ENCODE measurements at places on chromosomes 7 and 10.

DNA sequence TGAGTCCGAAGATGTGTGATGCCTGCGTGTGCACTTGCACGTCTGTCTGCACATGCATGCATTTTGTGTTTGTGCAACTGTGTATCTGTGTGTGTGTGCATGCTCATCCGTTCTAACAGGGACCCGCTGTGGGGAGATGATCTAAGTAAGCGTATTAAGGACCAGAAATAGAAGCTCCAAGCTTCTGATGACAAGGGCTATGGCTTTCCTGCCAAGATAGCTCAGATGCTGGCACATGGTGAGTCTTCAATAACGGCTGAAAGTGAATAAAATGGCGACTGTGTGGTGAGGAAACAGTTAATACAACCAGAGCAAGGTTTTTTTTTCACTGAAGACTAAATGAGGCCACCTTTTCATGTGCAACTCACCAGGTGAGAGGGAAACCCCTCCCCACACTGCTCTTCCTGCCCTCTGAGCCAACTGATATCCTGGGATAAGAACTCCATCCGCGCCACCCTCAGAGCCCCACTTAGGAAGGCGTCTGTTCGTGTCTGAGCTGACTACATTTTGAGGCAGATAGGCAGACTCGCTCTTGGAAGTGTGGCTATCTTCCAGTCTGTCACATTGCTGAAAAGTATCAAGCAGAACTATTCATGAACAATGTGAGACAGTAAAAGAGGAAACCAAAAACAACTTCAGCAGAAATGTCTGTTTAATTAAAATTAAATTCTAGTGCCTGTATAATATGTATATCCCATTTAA, 47.4 kb upstream of the TCERG1L start:
- no peak for DNase-seq
- no peak overlapping the region for H3K4me3 ChIP-seq

- H3K36me3 ChIP-seq = no peaks in the 10 kb centered on the region
- no peak overlapping the region for H3K27ac ChIP-seq
- H3K27me3 ChIP-seq = no peaks in the 10 kb centered on the region
- no peaks in the 10 kb centered on the region for H3K4me1 ChIP-seq
Observed at GRCh38 chr10:61541960-61542359, 88.8 kb upstream of the TMEM26 start.

DNA sequence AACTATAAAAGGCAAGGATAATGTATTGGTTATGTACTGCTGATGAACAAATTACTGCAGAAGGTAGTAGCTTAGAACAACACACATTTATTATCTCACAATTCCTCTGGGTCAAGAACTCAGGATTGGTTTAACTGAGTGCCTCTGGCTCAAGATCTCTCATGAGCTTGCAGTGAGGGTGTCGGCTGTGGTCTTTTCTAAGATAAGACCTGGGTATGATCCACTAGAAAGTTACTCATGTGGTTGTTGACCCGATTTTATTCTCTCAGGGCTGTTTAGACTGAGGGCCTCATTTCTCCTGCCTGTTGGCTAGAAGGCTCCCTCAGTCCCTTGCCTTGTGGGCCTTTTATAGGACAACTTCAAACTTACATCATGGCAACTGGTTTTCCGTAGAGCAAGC, 86.7 kb downstream of the VWDE start:
- peaks cover 3% of the 10 kb centered on the region for H3K4me1 ChIP-seq
- H3K4me3 ChIP-seq = no peak overlapping the region
- no peak overlapping the region for H3K27ac ChIP-seq
- DNase-seq = no peak
- H3K27me3 ChIP-seq = peaks cover 3% of the 10 kb centered on the region

DNA sequence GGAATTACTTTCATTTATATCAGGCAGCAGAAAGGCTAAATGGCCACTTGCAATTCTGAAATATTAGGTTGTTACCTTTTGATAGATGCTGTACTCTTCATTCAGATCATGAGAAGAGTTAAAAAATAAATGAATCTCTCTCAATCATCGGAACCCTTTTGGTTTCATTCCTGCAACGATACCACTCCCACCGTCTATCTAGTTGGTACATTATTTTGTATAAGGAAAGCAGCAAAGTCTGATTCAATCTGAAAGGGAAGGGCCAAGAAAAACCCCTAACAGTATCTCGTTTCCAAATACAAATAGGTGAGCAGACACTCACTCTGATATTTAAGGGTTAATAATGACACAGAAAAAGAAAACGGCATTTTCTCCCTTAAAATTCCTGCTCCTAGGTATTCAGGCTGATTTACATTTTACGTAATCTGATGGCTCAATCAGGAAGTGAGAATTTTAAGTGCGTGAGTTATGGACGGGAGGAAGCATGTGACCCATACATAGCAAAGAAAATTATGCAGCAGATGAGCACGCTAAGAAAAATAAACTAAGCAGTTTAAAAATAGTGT, 209.4 kb upstream of the KLF14 start:
- DNase-seq = no peak
- no peak overlapping the region for H3K27ac ChIP-seq
- H3K4me1 ChIP-seq = peaks cover 10% of the 10 kb centered on the region

- no peaks in the 10 kb centered on the region for H3K4me1 ChIP-seq
- peaks cover 59% of the 10 kb centered on the region for H3K27me3 ChIP-seq
- H3K27ac ChIP-seq = no peak overlapping the region
- H3K36me3 ChIP-seq = no peaks in the 10 kb centered on the region
- peak; percentile 36 for DNase-seq
Observed at GRCh38 chr10:104557966-104558365, 83.1 kb upstream of the SORCS3 start.

GRCh38 chr10:47456794-47457527, 27.0 kb downstream of the ANXA8 start:
- H3K27ac ChIP-seq = no peak overlapping the region
- H3K4me3 ChIP-seq = no peak overlapping the region
- peaks cover 9% of the 10 kb centered on the region for H3K27me3 ChIP-seq
- DNase-seq = peak; percentile 54
- H3K4me1 ChIP-seq = peaks cover 6% of the 10 kb centered on the region
- H3K36me3 ChIP-seq = no peaks in the 10 kb centered on the region

DNA sequence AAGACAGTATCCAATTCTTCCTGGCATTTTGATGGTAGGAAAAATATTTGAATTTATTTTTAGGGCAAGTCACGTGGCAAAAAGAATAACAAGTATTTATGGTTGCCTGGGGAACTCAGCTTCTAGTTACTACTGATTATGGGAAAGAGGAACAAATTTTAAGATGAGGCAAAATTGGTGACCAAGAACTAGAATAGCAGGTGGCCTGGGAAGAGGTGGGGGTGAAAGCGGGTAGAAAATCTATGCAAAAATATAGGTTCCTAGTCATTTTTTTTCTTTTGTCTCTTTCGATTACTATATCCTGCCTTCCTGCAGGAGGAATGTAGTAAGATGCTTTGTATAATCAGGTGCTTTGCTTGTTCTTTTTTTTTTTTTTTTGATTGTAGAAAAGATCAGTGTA, 27.8 kb downstream of the ENTPD1 start:
- H3K36me3 ChIP-seq = no peaks in the 10 kb centered on the region
- DNase-seq = no peak
- H3K27me3 ChIP-seq = peaks cover 17% of the 10 kb centered on the region
- H3K4me1 ChIP-seq = no peaks in the 10 kb centered on the region
- no peak overlapping the region for H3K27ac ChIP-seq

- H3K27ac ChIP-seq = no peak overlapping the region
- no peak overlapping the region for H3K4me3 ChIP-seq
- H3K27me3 ChIP-seq = no peaks in the 10 kb centered on the region
- H3K4me1 ChIP-seq = peaks cover 5% of the 10 kb centered on the region
Observed at GRCh38 chr7:115033917-115034459, 112.1 kb downstream of the MDFIC start.

DNA sequence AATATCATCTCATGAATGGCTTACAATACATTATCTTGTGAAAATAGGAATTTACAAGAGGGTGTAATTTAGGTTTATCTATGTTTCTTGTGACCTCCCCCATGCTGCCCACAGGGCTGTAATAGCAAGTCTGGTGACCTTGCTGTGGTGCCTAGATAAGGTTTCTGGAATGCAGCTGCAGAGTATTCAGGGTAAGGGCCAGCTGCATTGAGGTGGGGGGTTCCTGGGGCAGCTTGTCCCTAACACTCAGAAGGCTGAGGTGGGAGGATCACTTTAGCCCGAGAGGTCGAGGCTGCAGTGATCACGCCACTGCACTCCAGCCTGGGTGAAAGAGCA, 5.3 kb upstream of the DHTKD1 start:
- no peak for DNase-seq
- no peaks in the 10 kb centered on the region for H3K27me3 ChIP-seq
- H3K27ac ChIP-seq = no peak overlapping the region
- H3K4me3 ChIP-seq = no peak overlapping the region

GRCh38 chr10:50362547-50363125, 111.3 kb upstream of the ASAH2 start:
- H3K27me3 ChIP-seq = no peaks in the 10 kb centered on the region
- H3K4me1 ChIP-seq = no peaks in the 10 kb centered on the region
- no peak overlapping the region for H3K27ac ChIP-seq
- H3K36me3 ChIP-seq = peaks cover 7% of the 10 kb centered on the region
- H3K4me3 ChIP-seq = no peak overlapping the region
